ENCODE measurements at places on chromosomes 4 and X.

DNA sequence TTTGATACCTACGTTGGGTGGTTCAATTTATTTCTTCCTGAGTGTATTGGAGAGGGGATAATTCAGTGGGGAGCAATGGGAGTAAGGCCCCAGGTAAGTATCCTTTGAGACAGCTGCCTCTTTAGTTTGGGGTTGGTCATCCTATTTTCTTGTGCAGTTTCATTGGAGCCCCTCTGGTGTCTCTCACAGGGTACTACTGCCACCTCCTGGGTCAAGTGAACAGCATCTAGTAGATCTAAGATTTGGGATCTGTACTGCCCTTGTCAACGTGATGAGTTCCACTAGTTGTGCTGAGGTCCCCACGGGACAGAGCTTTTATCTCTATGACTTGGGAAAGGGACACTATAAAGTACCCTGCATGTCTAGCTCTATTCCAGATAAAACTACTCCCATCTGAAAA is 80.6 kb downstream of the PBDC1 start:
- DNase-seq: peak; percentile 35

GRCh38 chr4:111957116-111957515 is 188.1 kb upstream of the FAM241A start:
- no peak for DNase-seq

GRCh38 chrX:37350034-37350365 is 836 bp downstream of the PRRG1 start:
- peak; percentile 8 for DNase-seq

- DNase-seq: no peak
These were observed 15.8 kb upstream of the ACE2 start for GRCh38 chrX:15616531-15616930.

DNA sequence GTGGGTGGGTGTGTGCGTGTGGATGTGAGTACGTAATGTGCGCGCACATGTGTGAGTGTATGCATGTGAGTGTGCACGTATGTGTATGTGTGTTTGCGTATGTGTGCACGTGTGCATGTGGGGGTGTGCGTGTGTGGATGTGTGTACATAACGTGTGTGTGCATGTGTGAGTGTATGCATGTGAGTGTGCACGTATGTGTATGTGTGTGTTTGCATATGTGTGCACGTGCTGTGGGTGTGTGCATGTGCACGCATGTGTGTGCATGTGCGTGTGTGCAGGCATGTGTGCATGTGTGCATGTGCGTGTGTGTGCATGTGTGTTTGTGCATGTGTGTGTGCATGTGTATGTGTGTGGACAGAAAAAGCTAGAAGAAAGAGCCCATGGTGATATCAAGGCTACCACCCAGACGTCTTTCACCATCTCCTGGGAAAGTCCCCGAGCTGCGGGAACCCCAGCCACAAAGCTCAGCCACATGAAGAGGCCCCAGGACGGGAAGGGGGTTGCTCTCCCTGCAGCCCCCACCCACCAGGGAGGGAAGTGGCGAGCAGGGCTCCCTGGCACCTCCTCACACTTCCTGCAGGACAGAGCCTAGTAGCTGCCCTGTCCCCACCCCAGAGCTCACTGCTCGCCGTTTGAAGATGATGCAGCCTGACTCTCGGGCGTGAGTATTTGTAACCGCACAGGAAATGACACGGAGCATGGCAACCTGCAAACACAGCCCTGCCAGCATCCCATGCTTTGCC is 108.3 kb downstream of the DCTD start:
- no peak for DNase-seq

Data from erythroblast (primary cell).